ENCODE measurements at places on chromosomes 1 and 21.

- no peak for DNase-seq
These were observed 63.7 kb upstream of the ANGPTL1 start for GRCh38 chr1:178934546-178934945.

DNA sequence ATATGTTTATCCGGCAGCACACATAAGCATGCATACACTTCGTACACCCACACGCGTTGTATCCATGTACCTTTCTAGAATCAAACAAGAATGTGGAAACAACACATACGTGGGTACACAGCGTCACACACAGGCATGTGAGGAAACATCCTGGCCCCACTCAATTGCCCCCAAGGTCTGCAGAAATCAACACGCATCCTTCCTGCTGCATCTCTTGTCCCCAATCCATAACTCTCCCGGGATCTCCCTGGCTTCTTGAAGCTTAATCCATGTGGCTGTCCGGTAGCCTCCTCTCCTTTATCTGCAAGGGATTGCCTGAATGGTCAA is 5.5 kb upstream of the TBX15 start:
- DNase-seq: no peak

DNA sequence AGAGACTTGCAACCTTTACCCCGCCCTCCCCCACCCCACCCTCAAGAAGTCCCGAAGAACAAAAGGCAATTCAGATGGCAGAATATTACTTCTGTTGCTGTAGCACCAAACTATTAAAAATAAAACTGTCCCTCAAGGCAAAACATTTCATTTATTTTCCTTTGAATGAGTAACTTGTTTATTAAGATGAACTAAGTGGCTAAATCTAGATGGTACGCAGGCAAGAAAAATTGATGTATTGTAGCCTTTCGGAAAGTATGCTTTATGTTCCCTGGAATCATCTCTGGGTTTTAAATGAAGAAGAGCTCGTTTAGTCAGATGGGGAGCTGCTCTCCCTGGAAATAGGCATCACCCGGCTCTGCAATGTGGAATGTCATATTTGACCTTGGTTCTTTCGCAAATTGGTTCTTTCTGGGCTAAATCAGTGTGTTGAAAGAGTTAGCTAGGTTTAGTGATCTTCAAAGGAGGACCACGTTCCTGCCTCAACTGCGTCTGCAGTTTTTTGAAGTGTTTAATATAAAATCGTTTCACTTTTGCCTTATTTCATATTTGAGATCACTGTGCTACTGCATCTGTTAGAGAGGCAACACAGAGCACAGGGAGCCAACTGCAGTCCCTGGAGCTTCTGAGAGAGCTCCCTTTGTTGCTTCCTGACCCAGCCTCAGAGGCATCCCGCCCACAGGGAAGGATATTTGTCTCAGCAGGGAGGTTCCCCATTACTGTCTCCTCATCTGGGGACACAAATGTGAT is 61.8 kb downstream of the KIF26B start:
- no peak for DNase-seq

DNA sequence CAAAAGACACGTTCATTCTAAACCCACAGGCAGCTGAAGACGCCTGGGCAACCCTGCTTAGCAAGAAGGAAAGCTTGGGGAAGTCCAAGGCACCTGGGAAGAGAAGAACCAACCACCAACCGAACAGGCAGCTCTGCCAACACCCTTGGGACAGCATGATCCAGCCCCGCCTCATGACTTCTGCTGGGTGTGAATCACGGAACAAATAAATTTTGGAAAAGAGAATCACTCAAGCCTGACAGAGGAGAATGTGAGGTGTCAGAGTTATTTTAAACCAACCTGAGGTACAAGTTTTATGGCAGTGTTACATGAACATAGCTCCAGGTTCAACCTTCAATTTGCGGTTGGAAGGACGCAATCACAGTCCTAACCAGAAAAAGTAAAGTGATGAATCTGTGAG is 10.0 kb upstream of the PADI4 start:
- DNase-seq: no peak

DNA sequence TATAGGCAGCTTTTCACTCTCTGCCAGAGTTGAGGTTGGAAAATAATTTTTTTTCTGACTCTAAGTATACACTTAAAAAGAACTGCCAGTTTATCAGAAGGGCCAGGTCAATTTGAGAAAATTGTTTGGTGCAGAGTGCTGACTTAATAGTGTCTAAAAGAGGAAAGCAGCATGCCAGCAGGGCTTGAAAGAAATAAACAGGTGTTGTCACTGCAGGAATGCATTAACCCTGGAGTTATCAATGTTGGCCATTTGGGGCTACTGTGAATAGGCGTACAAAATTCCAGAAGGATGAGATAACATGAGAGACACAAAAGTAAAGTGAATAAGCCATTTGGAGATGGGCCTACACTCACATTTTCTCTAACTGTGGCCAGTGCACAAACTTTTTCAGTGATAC is 220.6 kb upstream of the PLD5 start:
- DNase-seq: no peak

GRCh38 chr1:231180034-231180433 is 18.2 kb downstream of the TRIM67 start:
- no peak for DNase-seq

DNA sequence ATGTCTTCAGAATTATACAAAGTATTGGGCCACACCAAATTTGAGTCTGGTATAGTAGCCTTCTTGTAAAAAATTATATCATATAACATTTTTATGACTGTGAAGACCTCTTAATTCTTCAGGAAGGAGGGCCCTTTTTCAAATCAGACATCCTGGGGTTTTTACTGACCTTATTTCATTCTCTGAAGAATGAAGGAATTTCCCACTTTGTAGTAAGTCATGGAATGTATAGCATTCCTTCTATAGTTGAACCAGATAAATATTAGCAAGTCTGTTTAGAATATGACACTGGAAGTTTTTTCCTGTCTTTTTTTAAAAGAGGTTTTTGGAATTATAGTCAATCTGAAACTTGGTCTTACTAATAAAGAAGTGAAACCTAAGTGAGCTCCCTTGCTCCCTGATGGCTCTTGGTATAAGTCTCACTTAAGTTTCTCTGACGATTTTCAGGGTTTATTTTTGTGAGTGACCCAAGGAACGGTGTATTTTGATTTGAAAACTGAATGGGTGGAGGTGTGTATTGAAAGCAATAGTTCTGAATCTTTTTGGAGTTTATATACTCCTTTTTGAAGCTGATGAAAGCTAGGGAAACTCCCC is 23.7 kb downstream of the SNX27 start:
- DNase-seq: no peak

DNA sequence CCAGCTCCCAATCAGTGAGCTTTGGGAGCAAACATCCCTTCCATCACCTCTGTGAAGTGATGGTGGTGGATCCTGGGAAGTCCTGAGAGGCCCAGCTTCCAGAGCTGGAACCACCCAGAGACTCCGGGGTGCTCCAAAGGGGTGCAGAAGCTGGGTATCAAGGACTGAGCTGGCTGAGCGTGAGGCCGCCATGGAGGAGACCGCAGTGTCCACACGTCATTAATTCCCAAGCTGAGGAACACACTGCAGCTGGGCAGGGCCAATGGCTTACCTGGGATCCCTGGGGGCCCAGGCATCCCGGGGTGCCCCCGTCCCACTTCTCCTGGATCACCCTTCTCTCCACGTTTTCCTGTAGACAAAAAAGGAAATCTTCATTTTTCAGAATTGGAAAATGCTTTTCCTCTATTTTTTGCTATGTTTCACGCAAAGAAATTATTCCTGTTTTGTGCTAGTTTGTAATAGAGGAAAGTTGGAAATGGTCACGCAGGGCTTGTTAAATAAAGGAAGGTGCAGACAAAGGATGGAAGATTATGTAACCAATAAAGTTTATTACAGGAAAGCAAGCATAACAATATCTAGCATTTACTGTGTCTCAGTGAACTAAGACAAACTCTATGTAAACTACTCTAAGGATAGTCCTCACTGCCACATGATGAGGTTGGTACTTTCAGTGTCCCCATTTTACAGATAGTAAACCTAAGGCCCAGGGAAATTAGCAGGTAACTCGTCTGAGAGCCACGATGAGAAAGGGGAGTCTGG is 15.4 kb downstream of the COL9A2 start:
- DNase-seq: no peak

DNA sequence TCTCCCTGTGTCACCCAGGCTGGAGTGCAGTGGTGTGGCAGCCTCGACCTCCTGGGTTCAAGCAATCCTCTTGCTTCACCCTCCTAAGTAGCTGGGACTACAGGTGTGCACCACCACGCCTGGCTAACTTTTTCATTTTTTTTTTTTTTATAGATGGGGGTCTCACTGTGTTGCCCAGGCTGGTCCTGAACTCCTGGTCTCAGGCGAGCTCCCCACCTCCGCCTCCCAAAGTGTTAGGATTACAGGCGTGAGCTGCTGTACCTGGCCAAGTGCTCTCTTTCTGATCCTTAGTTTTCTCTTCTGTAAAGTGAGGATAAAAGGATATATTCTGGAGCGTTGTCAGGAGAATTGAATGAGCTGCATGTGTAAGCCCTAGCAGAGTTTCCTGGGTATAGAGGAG is 68.7 kb downstream of the GALNT2 start:
- DNase-seq: no peak

GRCh38 chr1:924656-925560 is 1.2 kb downstream of the SAMD11 start:
- DNase-seq: peak; percentile 71

GRCh38 chr1:220631238-220631815 is 58.8 kb upstream of the C1orf115 start:
- no peak for DNase-seq

DNA sequence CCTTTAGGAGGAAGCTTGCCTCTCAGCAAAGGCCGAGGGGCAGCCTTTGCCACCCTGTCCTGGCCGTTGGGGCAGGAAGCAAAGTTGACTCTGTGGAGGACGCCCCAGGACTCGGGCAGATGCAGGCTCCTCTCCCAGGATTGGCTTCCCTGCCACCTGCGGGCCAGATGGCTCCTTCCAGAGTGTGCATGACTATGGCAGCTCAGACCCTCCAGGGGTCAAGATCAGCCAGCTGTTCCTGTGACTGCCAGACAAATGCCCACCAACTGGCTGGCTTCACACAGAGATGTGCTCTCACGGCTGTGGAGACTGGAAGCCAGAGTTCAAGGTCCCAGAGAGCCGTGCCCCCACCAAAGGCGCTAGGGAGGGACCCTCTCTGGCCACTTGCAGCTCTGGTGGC is 87.0 kb upstream of the VAMP3 start:
- no peak for DNase-seq

DNA sequence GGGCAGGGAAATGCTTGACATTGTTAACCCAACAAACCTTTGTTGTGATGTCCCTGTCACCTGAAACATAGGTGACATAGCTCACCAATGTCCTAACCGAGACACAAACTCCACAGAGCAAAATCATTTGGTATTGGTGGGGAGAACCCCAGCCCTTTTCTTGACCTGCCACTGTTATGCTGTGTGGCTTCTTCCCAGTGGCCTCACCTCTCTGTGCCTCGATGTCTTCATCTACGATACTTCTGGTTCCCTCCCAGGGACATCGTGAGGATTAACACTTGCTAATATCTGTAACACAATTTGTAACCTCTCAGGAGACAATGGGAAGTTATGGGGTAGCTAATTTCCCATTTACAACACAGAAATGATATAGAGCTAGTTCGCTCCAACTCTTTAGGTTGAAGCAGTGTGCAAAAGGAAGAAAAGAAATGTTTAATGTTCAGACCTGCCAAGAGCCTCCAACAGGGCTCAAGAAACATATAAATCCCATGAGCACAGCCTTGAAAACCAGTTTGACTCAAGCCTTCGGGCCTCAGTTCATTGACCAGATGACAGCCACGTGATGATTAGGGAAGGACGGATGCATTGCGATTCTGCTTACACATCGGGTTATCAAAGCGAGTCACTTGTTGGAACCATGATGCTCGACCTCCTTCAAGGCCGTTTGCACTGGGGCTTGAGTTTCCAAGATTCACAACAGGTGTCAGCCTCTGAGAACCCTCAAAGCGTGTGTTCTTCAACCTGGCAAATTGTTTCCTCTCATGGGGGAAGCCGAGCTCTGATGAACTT is 37.8 kb upstream of the TMEM51 start:
- DNase-seq: no peak

- DNase-seq: no peak
These were observed 15.0 kb downstream of the ATF3 start for GRCh38 chr1:212623603-212624002.

- no peak for DNase-seq
These were observed 395.7 kb downstream of the KCNH1 start for GRCh38 chr1:210738256-210738655.

GRCh38 chr1:63975481-63975880 is 201.7 kb downstream of the ROR1 start:
- no peak for DNase-seq

- no peak for DNase-seq
These were observed 66.6 kb downstream of the BACE2 start for GRCh38 chr21:41234569-41234968.

- no peak for DNase-seq
These were observed 23.7 kb downstream of the RNU5D-1 start for GRCh38 chr1:44707112-44707881.

- DNase-seq: no peak
These were observed 128.4 kb upstream of the USP25 start for GRCh38 chr21:15601390-15601789.

DNA sequence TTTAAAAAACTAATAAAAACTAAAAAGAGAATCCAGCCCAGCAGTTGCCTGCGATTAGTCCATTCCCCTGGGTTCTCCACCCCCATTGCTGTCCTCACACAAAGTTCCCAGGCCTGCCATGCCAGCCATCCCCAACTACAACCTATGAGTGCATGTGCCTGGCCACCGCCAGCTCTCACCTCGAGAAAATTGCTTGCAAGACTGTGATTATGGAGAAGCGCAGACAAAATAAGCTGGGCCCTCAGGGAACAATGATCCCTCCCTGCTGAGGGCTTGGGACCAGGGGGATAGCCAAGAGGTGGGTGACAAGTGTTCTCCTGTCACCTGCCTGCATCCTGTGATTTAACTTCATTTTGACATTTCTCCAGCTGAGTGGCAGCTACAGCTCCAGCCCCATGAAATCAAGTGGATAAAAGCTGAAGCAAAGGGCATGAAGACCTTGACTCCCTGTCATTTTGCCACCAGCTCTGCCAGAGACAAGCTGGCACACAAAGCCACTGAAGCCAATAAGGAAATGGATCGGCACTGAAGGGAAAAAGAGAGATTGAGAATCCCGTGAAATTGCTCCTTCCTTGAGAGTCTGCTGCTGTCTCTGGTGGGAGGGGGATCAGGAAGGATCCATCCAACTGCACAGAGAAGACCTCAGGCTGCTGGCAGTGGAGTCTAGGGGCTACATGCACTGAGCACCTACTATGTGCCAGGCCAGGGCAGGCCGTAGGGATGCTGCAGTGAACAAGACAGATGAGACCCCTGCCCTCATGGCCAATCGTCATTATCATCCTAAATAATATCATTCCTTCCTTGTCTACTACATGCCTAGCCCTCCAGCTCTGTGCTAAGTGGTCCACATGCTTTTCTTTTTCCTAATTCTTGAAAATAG is 40.7 kb downstream of the MATN1 start:
- DNase-seq: no peak

- no peak for DNase-seq
These were observed 31.6 kb upstream of the DNAJC6 start for GRCh38 chr1:65277605-65278347.

- no peak for DNase-seq
These were observed 36.6 kb downstream of the H3-3A start for GRCh38 chr1:226098870-226099835.
